ENCODE measurements at places on chromosomes 1 and 21.

DNA sequence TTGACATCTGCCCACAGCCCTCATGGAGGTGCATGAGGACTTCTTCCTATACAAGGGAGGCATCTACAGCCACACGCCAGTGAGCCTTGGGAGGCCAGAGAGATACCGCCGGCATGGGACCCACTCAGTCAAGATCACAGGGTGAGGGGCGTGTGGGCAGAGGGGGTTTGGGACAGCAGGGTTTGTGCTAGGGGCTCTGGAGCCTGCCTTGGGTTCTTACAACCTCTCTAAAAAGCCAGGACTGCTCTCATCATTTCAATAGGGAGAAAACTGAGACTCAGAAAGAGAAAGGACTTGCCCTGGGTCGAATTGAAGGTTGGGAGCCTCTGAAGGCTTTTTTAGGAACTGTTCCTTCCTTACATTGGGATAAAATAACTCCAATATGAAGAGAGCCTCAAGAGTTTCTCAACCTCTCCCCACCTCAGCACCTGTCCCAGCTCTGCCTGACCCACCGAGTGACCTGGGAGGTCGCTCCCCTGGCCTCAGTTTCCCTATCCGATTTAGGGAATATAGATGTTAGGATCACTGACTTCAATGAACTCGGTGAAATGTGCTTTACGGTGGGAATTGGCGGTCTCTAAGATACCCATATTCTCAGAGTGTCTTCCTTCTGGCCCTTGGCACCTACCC lies 9.5 kb downstream of the TINAGL1 start:
- DNase-seq: no peak

DNA sequence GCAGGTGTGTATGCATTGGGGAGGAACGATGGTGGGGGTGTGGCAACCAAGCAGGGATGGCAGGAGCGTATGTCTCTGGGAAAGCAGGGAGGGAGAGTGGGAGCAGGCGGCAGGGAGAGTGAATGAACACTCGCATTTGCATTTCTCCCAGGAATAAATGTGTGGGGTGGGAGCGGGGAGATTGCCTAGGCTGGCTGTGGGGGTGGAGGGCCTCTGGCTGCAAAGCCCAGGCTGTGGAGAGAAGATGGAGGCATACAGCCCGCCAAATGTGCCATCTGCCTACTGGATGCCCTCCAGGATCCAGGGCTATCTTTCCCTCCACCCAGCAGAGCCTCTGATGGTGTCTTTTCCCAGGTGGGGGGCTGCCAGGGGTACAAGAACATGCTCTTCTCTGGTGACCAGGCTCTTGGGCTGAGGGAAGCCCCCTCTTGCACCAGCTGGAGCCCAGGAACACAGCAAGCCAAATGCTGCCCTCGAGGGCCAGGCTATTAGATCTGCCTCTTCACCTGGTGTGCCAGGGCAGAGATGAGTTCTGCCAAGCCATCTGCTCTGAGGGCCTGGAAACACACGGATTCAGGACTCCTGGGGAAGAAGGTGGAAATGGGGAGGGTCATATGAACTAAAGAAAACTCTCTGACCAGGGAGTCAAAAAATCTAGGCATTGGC lies 1.7 kb upstream of the OPTC start:
- DNase-seq: no peak

DNA sequence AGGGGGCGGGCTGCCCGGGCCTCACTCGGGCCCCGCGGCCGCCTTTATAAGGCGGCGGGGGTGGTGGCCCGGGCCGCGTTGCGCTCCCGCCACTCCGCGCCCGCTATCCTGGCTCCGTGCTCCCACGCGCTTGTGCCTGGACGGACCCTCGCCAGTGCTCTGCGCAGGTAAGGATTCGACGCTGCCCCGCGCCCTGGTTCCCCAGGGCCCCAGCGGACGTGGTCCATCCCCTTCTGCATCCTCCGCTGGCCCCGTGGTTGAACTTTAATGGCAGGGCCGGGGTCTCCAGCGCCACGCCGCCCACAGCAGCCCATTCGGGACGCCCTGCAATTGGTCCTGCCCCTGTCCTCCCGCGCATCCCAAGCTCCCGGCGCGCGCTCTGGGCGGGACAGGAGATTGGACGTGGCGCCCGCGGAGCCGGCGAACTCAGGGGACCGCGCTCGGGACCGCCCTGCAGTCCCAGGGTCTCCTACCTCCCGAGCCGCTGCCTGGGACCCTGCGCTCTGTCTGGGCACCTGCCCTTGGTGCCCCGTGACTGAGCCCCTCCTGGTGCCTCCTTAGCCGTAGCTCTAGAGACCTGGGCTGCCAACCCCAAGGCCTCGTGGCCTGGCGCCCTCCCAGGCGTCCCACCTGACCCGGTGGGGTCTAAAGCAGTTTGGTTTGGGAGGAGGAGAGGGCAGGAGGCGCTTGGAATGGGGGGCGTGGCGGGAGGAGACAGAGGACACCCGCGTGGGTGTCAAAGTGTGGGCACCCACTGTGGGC lies at the start of gene ALPL:
Gene ALPL (plus strand): TSS at position 73 of the 762 bp plus-strand sequence. CDS start 44,659 bp downstream, outside the sequence.
- DNase-seq: no peak

DNA sequence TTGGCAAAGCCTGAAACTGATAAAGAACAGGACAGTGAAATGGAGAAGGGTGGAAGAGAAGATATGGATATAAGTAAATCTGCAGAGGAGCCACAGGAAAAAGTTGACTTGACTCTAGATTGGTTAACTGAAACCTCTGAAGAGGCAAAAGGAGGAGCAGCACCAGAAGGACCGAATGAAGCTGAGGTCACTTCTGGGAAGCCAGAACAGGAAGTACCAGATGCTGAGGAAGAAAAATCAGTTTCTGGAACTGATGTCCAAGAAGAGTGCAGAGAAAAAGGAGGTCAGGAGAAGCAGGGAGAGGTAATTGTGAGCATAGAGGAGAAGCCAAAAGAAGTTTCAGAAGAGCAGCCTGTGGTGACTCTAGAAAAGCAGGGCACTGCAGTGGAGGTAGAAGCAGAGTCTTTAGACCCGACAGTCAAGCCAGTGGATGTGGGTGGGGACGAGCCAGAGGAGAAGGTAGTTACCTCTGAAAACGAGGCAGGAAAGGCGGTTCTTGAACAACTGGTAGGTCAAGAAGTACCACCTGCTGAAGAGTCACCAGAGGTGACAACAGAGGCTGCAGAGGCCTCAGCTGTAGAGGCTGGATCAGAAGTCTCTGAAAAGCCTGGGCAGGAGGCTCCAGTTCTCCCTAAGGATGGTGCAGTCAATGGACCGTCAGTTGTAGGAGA lies 16.3 kb downstream of the CCDC17 start:
- no peak for DNase-seq

All from activated CD4-positive, alpha-beta T cell treated with anti-CD3 and anti-CD28 coated beads for 48 hours (primary cell).